ENCODE measurements at places on chromosomes 2 and 18.

- peak; percentile 18 for DNase-seq
Measured at GRCh38 chr2:35591886-35592285, 763.7 kb upstream of the CRIM1 start.

DNA sequence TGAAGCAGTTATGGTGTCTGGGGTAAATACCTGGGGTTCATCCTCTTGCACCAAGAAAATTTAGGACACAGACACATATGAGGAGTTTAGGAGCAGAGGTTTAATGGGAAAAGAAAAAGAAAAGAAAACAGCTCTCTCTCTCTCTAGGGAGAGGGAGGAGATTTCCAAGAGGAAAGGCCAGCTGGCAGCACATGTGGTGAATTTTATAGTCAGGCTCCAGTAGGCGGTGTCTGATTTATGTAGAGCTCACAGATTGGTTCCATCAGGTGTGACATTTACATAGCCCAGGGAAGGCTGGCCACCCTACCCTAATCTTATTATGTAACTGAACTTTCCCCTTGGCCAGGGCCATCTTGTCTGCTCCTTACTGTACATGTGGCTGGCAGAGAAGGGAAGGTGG, 297.5 kb upstream of the RGPD4 start:
- DNase-seq = peak; percentile 13

GRCh38 chr2:24919037-24919505, 966 bp downstream of the ADCY3 start:
- DNase-seq = peak; percentile 20

DNA sequence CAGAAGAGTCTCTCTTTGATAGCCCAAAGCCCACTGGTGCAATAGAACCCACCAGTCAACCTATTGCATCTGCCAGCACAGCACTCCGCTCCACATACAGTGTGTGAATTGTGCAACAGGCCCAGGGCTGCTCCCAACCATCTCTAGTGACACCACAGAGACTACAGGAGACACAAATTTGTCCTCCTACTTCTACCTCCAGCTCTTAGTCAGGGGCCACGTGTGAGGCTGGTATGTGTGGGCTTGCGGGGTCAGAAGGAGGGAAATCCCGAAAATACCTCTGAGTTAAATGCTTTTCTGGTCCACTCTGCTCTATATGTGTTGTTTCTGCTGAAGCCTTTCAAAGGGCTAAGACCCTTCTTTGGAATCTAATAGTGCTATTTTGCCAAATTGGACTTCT, 18.0 kb downstream of the DGUOK start:
- DNase-seq = no peak

DNA sequence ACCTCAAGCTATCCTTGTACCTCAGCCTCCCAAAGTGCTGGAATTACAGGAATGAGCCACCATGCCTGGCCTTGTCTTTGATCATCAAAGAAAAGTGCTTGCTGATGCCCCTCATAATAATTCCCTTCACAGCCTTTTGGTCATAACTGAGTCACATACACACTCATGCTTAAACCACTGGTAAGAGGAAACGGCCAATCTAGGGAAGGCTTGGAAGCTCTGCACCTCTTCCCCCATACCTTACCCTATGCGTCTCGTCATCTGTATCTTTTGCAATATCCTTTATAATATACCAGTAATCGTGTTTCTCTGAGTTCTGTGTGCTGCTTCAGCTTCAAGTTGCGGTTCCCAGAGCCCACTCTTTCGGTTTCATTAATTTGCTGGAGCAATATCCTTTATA, 4.8 kb upstream of the RNF138 start:
- DNase-seq = peak; percentile 57

GRCh38 chr2:118687698-118688097, 159.8 kb downstream of the EN1 start:
- DNase-seq = no peak

DNA sequence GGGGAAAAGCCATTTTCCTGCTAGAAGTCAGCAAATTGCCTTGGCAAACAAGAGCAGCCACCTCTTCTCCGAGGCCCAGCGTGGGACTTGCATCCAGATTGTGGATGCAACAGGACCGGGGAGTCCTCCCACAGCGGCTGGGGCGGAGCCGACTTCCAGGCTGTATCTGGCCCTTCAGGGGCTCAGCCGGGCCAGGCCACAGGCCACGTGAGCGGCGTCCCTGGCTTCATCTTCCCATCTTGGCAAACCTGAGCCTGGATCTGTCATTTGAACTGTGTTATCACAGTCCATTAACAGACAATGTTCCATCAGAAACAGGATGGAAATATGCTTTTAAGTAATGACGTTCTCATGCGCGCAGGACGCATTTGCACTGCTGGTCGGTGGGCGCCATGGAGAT, 483.5 kb upstream of the SALL3 start:
- DNase-seq = no peak

GRCh38 chr2:3189961-3190360, 187.7 kb downstream of the EIPR1 start:
- DNase-seq = no peak

GRCh38 chr2:50951437-50951836, 80.5 kb downstream of the NRXN1 start:
- DNase-seq = no peak

DNA sequence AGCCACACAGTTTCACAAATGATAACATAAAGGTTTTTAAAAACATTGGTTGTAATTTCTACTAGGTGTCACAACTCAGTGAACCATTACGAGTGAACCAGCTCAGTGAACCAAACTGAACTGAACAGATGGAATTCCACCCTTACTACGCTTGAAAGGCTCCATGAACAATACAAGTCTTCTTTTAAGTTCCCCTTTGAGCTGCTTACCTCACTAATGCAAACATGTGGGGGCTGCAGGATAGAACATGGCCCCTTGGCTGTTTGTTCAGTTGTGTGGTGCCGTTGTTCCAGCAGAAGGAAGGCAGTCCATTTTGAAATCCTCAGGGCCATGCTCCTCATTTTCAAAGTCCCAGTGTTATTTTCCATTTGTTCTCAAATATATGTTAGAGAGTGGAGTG, 30.7 kb upstream of the KLHL14 start:
- no peak for DNase-seq

GRCh38 chr2:198173242-198173641, 368.8 kb downstream of the PLCL1 start:
- no peak for DNase-seq

DNA sequence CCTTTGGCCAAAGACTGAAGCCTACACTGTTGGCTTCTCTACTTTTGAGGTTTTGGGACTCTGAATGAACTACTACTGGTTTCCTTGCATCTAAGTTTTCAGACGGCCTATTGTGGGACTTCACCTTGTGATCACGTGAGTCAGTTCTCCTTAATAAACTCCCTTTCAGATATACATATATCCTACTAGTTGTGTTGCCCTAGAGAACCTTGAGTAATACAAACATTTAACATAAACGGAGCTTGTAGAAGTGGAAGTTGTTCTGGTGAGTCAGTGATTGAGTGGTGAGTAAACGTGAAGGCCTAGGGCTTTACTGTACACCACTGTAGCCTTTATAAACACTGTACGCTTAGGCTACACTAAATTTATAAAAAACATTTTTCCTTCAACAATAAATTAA, 107.2 kb upstream of the CDH2 start:
- peak; percentile 77 for DNase-seq

DNA sequence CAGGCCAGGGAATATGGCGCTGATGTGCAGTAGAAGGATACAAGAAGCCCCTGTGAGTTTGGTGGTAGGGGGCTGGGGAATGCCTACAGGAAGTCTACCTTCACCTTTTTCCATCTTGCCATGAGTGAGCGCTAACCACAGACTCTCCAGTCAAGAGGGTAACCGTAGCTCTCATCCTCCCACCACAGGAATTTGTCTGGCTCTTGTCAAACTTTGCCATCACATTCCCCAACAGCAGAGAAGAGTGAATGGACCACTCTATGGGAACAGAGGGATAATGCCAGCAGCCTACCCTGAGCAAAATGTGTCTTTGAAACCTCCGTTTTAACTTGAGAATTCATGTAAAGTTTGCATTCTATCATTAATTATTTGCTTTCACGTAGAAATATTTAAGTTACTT, 168.3 kb downstream of the NRP2 start:
- no peak for DNase-seq

DNA sequence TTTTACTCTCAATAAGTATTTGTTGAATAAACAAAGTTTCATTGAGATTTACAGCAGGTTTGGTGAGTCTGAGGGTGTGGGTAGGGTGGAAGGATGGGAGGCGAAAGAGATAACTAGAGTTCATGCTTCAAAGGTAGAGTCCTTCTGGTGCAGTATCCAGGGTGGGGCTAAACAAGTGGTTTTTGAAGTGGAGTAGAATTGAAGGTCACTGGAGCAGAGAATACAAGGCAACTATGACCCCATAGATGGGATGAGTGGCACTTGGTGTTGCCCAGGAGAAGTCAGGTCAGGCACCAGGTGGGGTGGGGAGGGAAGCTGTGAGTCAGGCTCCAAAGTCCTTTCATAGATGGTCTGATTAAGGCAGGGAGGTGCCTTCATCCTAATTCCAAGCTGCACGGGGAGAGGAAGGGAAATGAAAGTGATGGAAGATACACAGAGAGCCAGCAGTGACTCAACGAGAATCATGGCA, 6.6 kb upstream of the CAB39 start:
- peak; percentile 75 for DNase-seq

DNA sequence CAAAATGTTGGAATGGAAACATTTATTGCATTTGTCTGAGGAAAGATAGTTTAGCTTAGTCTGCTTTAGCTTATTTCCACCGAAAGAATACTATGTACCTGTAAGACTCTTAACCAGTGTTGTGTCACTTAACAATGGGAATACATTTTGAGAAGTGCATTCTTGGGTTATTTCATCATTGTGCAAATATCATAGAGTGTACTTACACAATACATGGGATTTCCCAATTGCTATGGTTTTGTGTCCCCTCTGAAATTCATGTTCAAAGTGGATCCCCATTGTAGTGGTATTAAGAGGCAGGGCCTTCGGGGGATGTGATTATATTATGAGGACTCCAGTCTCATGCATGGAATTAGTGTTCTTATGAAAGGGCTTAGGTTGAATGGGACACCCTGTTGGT, 249.4 kb upstream of the UBE2E3 start:
- no peak for DNase-seq

GRCh38 chr2:36307441-36307840, 48.1 kb upstream of the CRIM1 start:
- DNase-seq = no peak

DNA sequence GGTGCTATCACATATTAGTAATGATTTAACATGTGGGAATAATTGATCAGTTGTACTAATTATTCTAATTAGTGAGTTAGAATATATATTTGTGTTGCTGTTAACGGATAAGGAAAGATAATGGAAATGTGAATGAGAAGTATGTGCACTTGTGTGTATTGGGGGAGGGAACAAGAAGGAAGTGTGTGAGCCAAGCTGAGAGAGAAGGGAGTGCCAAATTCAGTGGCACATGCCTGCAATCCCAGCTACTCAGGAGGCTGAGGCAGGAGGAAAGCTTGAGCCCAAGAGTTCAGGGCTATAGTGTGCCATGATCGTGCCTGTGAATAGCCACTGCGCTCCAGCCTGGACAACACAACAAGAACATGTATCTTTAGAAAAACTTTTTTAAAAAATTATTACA, 9.3 kb downstream of the BARD1 start:
- DNase-seq = no peak

DNA sequence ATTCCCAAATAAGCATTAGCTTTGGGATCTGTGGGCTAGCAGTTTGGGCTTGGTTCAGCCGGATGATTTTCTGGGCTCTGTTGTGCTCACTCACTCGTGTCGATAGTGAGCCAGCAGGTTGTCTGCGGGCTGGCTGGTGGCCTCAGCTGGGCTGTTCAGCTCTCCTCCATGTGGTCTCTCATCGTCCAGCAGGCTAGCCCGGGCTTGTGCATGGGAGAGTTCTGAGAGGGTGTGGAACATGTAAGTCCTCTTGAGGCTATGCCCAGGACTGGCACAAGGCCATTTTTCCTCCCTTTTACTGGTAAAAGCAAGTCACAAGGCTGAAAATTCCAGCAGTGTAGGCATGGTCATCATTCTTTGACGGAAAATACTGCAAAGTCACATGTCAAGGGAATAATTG, 38.5 kb downstream of the NTSR2 start:
- DNase-seq = peak; percentile 4

DNA sequence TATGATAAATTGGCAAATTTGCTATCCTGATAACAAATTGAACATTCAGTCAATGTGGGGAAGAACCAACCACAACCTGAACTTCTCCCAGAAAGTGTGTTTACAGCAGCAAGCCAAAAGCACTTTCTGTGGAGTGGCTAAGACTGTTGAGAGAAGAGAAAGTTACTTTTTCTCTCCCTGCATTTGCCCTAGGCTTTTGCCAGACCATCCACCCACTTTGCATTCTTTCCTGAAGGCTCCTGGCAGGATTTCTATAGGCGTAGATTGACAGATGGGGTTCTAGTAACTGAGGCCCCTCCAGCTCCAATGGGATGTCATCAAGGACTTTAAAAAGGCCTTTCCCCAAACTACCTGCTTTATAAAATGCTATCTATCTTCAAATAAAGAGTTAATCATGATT, 215.2 kb downstream of the GULP1 start:
- no peak for DNase-seq

DNA sequence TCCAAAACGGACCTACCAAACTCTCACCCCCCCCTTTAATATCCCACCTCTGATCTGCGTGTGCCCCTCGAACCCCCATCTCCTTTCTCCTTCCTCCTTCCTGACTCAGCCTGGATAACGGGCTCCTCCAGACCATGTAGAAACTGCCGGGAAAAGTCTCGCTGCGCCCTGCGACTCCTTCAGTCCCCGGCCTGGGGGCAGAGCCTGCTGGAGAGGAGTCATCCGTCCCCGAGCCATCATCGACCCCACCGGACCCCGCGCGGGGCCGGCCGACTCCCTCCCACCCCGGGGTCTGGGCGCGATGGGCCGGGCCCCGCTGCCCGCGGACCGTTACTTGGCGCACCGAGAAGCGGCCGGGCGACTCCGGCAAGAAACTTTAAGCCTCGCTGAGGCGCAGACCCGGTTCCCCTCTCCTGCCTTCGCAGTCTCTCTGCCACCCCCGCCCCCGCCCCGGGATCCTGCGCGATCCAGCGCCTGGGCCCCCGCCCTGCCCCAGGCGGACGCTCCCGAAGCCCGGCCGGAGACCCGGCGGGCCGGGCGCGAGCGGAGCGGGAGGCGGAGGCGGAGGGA, 3.4 kb downstream of the ZEB2 start:
- peak; percentile 54 for DNase-seq

- peak; percentile 64 for DNase-seq
Measured at GRCh38 chr18:61901323-61901986, 8.6 kb upstream of the RNF152 start.

GRCh38 chr2:38353402-38353801, 23.7 kb downstream of the ATL2 start:
- no peak for DNase-seq

GRCh38 chr2:104777721-104778120, 76.2 kb upstream of the POU3F3 start:
- no peak for DNase-seq

DNA sequence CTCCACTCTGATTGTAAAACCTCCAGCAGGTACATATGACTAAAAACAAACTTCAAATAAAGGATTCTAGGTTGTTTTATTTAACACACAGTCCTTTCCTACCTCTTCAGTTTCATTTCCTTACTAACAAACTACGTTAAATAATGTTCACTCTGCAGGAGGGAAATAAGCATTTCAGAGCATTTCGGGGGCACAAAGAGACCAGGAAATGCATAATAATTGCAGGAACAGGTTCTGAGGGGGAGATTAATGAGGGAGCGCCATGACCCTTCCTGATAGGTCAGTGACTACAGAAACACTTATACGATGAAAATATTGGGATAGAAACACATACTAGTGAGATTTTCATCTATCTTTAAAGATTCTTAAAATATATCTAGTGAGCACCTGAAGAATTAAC, 416.6 kb downstream of the NRXN1 start:
- DNase-seq = no peak

- peak; percentile 59 for DNase-seq
Measured at GRCh38 chr2:97751752-97752151, 38.4 kb downstream of the ZAP70 start.

- peak; percentile 46 for DNase-seq
Measured at GRCh38 chr2:172693529-172694455, 41.9 kb upstream of the RAPGEF4 start.
